ENCODE measurements at places on chromosomes 16 and 17.

DNA sequence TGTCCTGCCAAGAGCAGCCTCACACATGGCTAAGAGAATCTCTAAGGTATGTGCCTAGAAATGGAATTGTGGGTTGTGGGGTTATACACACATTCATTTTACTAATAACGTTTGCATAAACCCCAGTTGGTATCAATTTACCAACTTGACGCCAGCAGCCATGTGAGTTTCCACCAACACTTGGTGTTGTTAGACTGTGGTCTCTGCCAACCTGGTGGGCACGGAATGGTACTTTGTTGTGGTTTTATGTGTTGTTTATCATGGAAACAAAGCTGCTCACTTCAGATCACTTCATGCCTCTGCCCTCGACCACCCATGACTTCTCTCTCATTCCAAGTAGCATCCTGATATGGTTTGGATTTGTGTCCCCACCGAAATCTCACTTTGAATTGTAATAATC lies 152.0 kb upstream of the CDC42EP4 start:
- no peak for DNase-seq

DNA sequence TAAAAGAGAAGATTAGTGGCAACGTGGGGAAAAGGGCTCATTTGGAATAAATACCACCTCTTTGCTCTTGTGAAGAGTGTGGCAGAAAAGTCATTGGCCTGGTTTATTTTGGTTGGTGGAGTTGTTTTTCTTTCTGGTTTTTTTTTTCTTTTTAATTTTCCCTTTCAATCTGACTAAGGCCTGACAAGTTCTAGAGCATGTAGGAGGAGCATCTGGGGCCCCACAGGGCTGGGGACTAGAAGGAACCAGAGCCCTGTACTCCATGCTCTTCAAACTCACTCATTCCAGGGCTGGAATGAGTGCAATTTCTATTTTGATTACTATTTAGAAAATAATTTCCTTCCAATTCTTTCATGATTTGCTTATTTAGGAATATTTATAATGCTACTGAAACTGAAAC lies 13.3 kb downstream of the IRX5 start:
- DNase-seq = no peak

DNA sequence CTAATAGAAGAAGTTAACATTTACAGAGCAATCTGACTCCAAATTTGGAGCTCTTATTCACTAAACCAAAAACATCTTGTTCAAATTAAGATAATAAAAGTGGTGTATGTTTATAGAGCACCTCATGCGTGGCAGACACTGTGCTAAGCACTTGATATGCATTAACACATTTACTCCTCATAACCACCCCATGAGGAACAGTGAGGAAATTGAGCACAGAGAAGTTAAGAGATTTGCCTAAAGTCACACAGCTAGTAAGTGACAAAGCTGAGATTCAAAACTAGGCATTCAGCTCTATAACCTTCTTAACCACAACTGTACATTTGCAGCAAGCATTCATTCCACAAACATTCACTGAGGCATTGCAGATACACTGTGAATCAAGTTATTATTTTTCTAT lies 94.0 kb downstream of the VAT1L start:
- no peak for DNase-seq

DNA sequence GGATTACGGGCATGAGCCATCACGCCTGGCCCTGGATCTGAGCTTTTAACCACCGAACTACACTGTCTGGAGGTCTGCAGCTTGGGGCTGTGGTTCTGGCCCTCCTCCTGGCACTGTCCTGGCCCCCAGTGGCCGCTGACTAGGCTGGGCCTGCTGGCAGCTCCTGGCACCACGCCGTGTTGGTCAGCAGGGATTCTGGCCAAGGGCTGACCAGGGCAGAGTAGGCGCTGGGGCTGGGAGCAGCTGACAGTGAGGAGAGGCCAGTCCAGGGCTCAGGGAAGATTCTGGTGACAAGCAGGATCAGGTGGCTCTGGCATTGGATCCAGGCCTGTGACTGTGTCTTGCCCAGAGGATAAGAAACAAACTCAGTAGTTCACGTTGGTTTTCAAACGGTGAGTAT lies 14.6 kb downstream of the EEF2K start:
- no peak for DNase-seq

GRCh38 chr17:21077281-21077680 lies 34.5 kb upstream of the USP22 start:
- DNase-seq = no peak

GRCh38 chr17:75622076-75622475 lies 11.2 kb upstream of the SMIM5 start:
- no peak for DNase-seq

- no peak for DNase-seq
Observed at GRCh38 chr17:14354807-14355206, 53.9 kb downstream of the HS3ST3B1 start.

DNA sequence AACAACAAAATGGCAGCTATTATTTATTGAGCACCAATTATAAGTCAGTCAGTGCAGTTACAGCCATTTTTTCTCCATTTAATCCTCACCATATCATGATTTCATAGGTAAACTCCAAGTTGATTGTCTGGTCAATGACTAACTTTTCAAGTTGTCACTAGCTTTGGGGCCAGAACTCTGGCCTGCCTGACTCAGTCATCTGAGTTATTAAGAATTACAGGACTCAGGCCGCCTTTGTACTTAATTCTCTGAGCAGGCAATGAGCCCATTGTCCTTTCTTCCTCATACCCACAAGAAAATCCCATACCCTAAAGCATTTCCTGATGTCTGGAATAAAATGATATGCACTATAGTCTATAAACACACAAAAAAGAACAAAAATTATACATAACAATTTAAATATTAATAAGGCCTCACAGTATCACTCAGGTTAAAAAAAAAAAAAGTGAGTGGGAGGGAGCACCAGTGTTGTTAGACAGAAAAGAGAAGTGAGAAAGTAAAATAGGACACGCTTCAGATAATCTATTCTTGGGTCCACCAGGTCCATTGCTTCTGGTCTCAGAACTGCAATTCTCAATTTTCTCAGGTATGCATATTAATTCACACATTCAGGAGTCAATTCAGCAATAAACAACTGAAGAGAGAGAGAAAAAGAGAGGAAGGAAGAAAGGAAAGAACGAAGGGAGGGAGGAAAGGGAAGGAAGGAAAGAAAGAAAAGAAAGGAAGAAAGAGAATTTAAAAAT lies 70.2 kb downstream of the SPAG9 start:
- no peak for DNase-seq

GRCh38 chr16:55214974-55215494 lies 109.0 kb upstream of the IRX6 start:
- DNase-seq = no peak

GRCh38 chr17:40963838-40964237 lies 2.9 kb downstream of the KRT39 start:
- DNase-seq = no peak

DNA sequence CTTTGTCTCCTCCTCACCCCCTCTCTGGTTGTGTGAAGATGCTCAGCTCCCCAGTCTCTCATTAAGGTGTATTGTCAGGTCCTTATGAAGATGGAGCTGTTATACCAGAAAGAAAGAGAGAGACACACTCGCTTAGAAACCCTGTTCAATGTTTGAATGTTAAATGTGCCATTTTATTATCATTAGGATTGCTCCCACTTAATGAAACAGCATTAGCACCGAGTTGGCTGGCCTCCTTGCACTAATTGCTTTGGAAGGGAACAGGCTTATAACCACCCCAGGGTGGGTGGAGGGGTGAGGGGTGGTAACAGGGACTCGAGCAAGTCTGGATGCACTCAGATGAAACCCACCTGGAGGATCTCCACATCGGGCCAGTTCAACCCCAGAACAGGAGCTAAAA lies 14.4 kb downstream of the PIPOX start:
- no peak for DNase-seq

GRCh38 chr17:75152922-75153779 lies 1.2 kb downstream of the JPT1 start:
- DNase-seq = no peak

DNA sequence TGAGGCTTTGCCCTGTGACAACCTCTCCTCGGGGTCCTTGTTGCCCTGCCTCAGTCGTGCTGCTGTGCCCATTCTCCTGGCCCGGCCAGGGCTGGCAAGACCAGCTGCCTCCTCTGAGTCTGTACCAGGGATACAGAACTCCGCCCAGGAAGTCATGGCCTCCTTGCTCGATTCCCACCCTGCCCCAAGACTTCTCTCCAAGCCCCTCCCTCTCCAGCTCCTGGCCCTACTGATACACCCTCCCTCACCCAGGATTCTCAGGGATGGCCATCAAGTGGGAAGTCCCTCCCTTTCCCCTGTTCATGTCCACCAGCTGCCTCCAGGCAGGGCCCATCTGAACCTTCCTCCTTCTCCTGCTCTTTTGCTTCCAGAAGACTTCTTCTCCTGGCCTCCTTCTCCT lies 11.2 kb upstream of the TMEM208 start:
- no peak for DNase-seq

DNA sequence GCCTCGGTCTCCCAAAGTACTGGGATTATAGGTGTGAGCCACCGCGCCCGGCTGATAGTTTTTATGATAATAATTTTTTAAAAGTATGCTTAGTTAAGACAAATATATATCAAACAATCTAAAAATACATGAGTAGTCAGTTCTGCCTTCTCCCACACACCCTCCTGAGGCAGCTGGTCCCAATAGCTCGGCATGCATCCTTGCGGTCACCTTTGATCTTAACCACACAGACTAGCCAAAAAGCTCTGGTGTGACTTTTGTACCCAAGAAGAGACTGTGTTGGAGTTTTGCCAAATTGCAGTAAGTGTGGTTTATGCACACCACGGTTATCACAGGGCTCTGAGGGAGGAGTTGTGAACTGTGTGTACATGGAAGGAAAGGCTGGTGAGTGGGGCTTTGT lies 25.6 kb downstream of the ATP6V0A1 start:
- DNase-seq = peak; percentile 36

DNA sequence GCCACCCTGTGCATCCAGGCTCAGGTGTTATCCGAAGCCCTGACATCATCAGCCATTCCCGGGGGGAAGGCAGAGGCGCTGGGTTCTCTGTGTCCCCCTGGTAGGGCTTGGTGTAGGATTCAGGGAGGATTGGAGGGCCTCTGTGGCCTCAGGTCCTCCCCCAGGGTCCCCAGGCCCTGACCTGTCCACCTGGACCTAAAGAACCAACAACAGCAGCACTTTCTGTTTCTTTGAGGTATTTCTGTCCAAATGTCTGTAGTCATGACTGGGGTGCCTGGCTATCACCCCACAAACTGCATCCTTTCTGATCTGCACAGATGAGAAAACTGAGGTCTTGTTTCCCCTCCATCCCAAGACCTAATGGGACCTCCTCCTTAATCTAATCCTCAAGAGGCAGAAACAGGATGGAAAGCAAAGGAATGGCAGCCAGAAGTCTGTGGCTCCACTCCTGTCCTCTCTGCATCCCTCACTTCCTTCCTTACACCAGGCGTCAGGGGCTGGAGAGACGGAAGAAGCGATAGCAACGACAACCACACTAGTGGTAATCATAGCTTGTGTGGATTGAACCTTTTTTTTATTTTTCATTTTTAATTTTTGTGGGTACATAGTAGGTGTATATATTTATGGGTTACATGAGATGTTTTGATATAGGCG lies 11.8 kb downstream of the NLRC5 start:
- no peak for DNase-seq

GRCh38 chr17:66379544-66379943 lies 77.1 kb downstream of the PRKCA start:
- no peak for DNase-seq

- no peak for DNase-seq
Observed at GRCh38 chr17:1438593-1439083, 17.4 kb downstream of the CRK start.

DNA sequence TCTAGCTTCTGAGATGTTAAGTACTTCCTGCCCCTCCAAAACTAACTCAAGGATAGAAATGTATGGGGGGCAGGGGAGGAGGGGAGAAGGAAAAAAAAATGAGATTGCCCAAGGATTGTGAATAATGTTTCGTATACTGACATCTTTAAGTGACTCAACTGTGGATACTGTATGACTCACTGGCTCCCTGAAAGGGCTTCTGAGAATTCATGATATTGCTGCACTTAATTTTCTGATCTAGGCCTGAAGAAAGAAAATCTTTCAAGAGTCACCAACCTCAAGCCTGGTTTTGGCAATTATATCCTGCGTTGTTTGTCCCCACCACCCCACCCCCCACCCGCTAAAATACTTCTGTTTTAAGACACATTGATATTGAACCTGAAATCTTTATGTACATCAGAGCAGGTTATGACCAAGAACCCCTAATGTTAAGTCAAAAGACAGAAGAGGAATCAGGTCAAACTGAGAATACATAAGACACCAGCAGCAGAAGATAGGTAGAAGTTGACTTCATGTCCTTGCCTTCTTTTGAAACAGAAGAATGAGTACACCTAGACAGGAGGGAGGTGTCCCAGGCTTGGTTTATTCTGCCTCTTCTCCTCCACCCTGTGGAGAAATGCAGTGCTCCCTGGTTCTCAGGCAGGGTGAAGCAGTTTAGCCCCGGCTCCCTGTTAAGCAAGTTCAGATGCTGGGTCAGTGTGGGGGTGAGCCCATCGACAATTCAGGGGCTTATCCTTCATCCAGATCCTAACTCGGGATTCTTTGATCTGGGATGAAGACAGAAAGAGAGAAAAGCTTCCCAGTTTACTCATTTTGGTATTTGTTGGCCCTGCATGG lies 3.3 kb upstream of the FBXL20 start:
- DNase-seq = no peak

GRCh38 chr16:53651357-53651756 lies 52.3 kb downstream of the RPGRIP1L start:
- no peak for DNase-seq

DNA sequence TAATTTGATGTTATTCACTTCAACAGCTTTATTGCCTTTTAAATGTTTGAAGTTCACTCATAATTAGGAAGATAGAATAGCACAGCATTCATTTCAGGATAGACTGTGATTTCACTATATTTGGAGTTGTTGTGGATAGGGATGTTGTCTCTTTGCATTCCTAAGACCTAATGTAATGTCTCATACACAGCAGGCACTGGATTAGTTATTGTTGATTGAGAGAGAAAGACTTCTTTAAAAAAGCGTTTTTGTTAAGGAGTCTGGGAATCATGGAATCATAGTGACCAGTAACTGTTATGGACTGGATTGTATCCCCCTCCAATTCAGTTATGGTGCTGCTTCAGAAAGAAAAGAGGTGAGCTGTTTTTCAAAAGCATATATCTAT lies 122.0 kb downstream of the USP22 start:
- no peak for DNase-seq

Measured in stimulated activated CD8-positive, alpha-beta memory T cell treated with anti-CD3 and anti-CD28 coated beads, Interleukin-4, amount 100 ng/mL, for 1 hour (primary cell).